ENCODE measurements at places on chromosomes 12 and 14. TPM values are rescaled to one million over a fixed set of nuclear protein-coding genes. Genes with fewer than 3 reads are reported as not detected.

GRCh38 chr12:50390316-50390741 lies 6.1 kb downstream of the FAM186A start:
- H3K27ac ChIP-seq, result no peak overlapping the region
- no peak for DNase-seq
- H3K36me3 ChIP-seq, result no peaks in the 10 kb centered on the region
- no peaks in the 10 kb centered on the region for H3K4me1 ChIP-seq
- no peaks in the 10 kb centered on the region for H3K27me3 ChIP-seq

DNA sequence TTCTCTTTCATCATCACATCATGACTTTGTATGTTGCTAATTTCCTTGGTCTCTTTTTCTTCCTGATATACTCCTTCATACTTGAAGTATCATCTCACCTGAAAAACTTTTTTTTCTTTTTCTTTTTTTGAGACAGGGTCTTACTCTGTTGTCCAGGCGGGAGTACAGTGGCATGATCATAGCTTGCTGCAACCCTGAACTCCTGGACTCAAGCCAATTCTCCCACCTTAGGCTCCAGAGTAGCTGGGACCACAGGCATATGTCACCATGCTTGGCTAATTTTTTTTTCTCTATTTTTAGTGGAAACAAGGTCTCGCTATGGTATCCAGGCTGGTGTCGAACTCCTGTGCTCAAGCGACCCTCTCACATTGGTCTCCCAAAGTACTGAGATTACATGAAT lies 107.6 kb downstream of the RALGAPA1 start:
- DNase-seq, result no peak
- no peak overlapping the region for H3K27ac ChIP-seq
- H3K36me3 ChIP-seq, result no peaks in the 10 kb centered on the region
- no peaks in the 10 kb centered on the region for H3K4me1 ChIP-seq
- H3K27me3 ChIP-seq, result no peaks in the 10 kb centered on the region
- H3K4me3 ChIP-seq, result no peak overlapping the region

GRCh38 chr12:114784526-114784925 lies 100.6 kb upstream of the TBX3 start:
- no peaks in the 10 kb centered on the region for H3K4me1 ChIP-seq
- DNase-seq, result no peak
- no peak overlapping the region for H3K27ac ChIP-seq
- H3K27me3 ChIP-seq, result no peaks in the 10 kb centered on the region
- no peak overlapping the region for H3K4me3 ChIP-seq

DNA sequence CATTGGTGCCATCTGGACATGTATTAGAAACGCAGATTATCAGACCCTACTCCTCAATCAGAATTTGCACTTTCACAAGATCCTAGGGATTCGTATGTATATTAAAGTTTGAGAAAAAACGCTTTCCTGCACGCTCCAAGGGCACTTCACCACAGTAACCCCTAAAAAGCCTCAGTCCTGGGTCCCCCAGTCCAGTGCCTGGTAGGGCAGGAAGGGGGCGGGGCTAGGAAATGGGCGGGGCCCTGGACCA lies 369 bp downstream of the DEPDC4 start:
- H3K4me3 ChIP-seq, result peak overlapping the region; percentile 93
- no peaks in the 10 kb centered on the region for H3K27me3 ChIP-seq
- no peaks in the 10 kb centered on the region for H3K36me3 ChIP-seq
- peak overlapping the region; percentile 95 for H3K27ac ChIP-seq
- H3K4me1 ChIP-seq, result no peaks in the 10 kb centered on the region

DNA sequence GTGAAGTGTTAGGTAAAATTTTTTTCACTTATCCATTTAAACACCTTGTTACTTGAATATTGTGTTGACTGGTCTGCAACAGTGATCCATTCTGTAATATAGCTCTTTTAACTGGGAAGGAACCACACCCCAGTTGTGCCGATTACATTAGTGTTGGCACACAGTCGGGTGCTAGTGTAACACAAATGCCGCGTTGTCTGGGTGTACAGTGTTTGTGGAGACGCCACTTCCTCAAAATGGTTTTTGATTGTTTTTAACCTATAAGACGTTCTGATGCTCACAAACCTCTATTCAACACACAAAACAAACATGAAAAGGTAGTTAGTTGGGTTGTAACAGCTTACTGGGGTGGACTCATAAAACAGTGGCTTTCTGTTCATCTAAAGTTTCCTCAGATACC lies 48.0 kb upstream of the TRAF3 start:
- DNase-seq, result no peak
- H3K4me3 ChIP-seq, result no peak overlapping the region
- H3K36me3 ChIP-seq, result no peaks in the 10 kb centered on the region
- no peaks in the 10 kb centered on the region for H3K27me3 ChIP-seq

DNA sequence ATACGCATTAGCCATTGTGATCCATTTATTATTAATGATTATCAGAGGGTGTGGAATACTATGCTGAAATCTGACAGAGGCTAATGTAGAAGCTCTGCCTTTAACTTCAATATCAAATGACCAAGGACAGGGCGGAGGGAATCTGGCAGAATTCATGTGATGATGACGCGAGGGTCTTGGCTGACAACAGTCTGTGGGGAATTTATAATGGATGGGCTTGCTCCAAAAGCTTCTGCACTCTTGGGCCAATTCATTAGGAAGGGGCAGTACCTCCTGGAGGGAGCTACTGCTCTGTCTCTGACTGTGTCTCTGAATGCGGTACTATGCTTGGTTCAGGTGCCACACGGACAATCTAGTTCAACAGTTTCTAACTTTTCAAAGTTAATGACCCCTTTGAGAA lies 46.2 kb downstream of the GALNT8 start:
- no peak for DNase-seq
- H3K36me3 ChIP-seq, result no peaks in the 10 kb centered on the region
- H3K4me3 ChIP-seq, result no peak overlapping the region
- no peaks in the 10 kb centered on the region for H3K4me1 ChIP-seq

DNA sequence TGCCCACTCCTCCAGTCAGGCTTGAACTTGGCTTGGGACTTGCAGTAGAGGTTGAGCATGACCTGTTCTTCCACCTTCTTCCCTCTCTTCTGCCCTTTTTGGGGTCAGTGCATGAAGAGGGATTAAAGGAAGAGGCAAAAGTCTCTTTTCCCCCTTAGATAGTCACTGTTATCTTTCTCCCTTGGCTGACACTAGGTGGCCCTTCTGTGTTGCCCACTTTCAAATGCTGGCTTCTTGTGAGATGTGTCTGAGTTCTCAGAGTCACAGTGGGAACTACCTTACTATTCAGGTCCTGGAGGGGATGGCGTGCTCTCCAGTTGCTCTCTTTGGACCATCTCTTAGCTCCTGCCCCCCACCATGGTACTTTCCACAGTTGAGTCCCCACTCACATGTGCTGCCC lies 73.6 kb downstream of the GPR65 start:
- no peaks in the 10 kb centered on the region for H3K36me3 ChIP-seq
- no peaks in the 10 kb centered on the region for H3K4me1 ChIP-seq
- H3K27me3 ChIP-seq, result no peaks in the 10 kb centered on the region
- H3K4me3 ChIP-seq, result no peak overlapping the region
- DNase-seq, result no peak

VDR gene
- total RNA-seq, result 0.26 TPM

RNASE1 gene
- total RNA-seq, result 299 TPM
